Endodermal cell (in vitro differentiated cells): ENCODE measurements at places on chromosomes 12 and 14. TPM values are rescaled to one million over a fixed set of nuclear protein-coding genes. Genes with fewer than 3 reads are reported as not detected.
A peak's percentile ranks its signal among the peaks of the same experiment; 100 is the strongest.

- H3K27me3 ChIP-seq, result no peaks in the 10 kb centered on the region
- H3K4me3 ChIP-seq, result no peak overlapping the region
- H3K4me1 ChIP-seq, result peaks cover 7% of the 10 kb centered on the region
- H3K36me3 ChIP-seq, result no peaks in the 10 kb centered on the region
- DNase-seq, result no peak
- H3K27ac ChIP-seq, result no peak overlapping the region
These were observed 410.0 kb upstream of the CCDC196 start for GRCh38 chr14:66076176-66076575.

DNA sequence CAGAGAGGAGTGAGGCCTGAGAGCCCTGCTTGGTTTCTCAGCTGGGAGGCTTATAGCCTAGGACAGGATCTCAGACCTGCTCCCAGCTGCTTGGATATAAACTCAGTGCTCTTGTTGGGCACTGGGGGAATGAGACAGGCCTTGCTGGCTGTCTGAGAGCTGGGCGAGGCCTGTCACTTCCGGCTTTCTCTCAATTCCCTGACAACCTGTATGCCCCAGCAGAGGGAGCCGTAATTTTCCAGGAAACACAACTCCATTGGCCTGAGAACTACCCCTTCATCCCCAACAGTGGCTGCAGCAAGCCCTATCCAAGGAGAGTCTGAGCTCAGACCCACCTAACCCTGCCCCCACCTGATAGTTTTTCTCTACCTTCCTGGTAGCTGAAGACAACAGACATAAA is 258.3 kb upstream of the STXBP6 start:
- H3K36me3 ChIP-seq, result no peaks in the 10 kb centered on the region
- H3K27me3 ChIP-seq, result no peaks in the 10 kb centered on the region
- peak; percentile 85 for DNase-seq
- no peak overlapping the region for H3K4me3 ChIP-seq
- no peaks in the 10 kb centered on the region for H3K4me1 ChIP-seq

- no peak for DNase-seq
- peaks cover 8% of the 10 kb centered on the region for H3K36me3 ChIP-seq
- H3K4me3 ChIP-seq, result peak overlapping the region; percentile 14
- no peaks in the 10 kb centered on the region for H3K4me1 ChIP-seq
- H3K27me3 ChIP-seq, result no peaks in the 10 kb centered on the region
These were observed 14.7 kb downstream of the BLTP3B start for GRCh38 chr12:100127766-100128511.

Gene DHRS2
- total RNA-seq, result 0.50 and 0.66 TPM in 2 replicates

Gene ASCL1
- total RNA-seq, result not detected in 3 replicates

DNA sequence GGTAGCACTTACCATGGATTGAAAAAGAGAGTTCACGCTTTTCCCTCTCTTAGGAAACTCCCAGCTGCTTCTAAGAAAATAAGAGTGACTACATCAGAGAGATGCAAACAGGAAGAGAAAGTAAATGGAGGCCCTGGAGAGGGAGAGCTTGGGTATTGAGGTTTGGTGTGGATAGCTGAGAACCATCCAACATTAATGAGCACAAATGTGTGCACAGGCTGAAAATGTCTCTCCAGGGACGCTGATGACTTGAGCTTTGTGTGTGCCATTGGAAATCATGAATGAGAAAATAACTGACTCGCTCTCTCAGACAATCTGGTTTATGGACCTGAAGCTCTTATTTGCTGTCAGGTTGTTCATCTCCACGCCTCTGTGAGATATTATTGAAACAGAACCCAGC is 318.8 kb downstream of the NRXN3 start:
- H3K4me3 ChIP-seq, result no peak overlapping the region
- no peaks in the 10 kb centered on the region for H3K4me1 ChIP-seq
- no peaks in the 10 kb centered on the region for H3K27me3 ChIP-seq

Gene OR6C4
- total RNA-seq, result not detected in 3 replicates

Gene KRT72
- total RNA-seq, result not detected in 3 replicates

Gene TCL1B
- total RNA-seq, result 0.93 and 0.95 TPM in 2 replicates

Gene FBLN5
- 4.0 to 7.0 TPM (median 5.8 TPM) in 3 replicates for total RNA-seq

DNA sequence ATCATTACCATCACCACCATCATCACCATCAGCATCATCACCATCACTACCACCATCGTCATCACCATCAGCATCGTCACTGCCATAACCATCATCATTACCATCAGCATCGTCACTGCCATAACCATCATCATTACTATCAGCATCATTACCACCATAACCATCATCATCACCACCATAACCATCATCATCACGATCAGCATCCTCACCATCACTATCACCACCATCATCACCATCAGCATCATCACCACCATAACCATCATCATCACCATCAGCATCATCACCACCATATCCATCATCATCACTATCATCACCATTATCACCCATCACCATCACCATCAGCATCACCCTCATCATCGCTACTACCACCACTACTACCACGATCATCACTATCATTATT is 493.9 kb upstream of the TBX3 start:
- no peak for DNase-seq
- no peaks in the 10 kb centered on the region for H3K36me3 ChIP-seq
- peaks cover 4% of the 10 kb centered on the region for H3K4me1 ChIP-seq
- peaks cover 4% of the 10 kb centered on the region for H3K27me3 ChIP-seq
- H3K4me3 ChIP-seq, result no peak overlapping the region
- no peak overlapping the region for H3K27ac ChIP-seq

Gene KLRK1
- total RNA-seq, result not detected in 3 replicates

GRCh38 chr12:99142651-99143050 is 497.6 kb downstream of the APAF1 start:
- no peak overlapping the region for H3K27ac ChIP-seq
- H3K4me3 ChIP-seq, result no peak overlapping the region
- no peaks in the 10 kb centered on the region for H3K4me1 ChIP-seq
- DNase-seq, result no peak
- H3K36me3 ChIP-seq, result no peaks in the 10 kb centered on the region
- H3K27me3 ChIP-seq, result no peaks in the 10 kb centered on the region

Gene ANKRD9
- total RNA-seq, result 31.9 and 32.7 TPM in 2 replicates

DNA sequence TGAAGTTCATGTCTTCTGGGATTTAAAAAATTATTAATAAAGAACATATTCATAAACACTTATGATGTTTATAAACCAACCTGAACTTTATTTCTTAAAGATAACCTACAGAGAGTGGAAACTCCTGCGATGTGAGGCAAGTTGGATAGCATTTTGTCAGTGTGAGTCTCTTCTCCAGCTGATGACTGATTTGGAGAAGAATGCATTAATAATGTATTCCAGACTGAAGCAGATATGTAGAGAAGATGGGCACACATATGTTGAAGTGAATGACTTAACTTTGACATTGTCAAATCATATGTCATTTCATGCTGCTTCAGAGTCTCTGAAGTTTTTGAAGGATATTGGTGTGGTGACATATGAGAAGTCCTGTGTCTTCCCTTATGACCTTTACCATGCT is 7.3 kb downstream of the HELB start:
- H3K4me1 ChIP-seq, result no peaks in the 10 kb centered on the region
- H3K27ac ChIP-seq, result no peak overlapping the region
- H3K36me3 ChIP-seq, result peaks cover 15% of the 10 kb centered on the region
- no peaks in the 10 kb centered on the region for H3K27me3 ChIP-seq
- no peak overlapping the region for H3K4me3 ChIP-seq

Gene SPTB
- total RNA-seq, result 0.94 to 1.4 TPM (median 1.2 TPM) in 3 replicates

Gene NGB
- not detected in 3 replicates for total RNA-seq

Gene PIK3C2G
- total RNA-seq, result 0.16 TPM in 1 of 2 replicates, not detected in the other

GRCh38 chr14:98931911-98932310 is 340.1 kb downstream of the BCL11B start:
- no peaks in the 10 kb centered on the region for H3K4me1 ChIP-seq
- DNase-seq, result no peak
- H3K36me3 ChIP-seq, result no peaks in the 10 kb centered on the region
- H3K27ac ChIP-seq, result no peak overlapping the region
- peaks cover 4% of the 10 kb centered on the region for H3K27me3 ChIP-seq

Gene SYNJ2BP
- 38.5 to 44.3 TPM (median 40.6 TPM) in 3 replicates for total RNA-seq
